ENCODE measurements at places on chromosomes 1 and 21. TPM values are rescaled to one million over a fixed set of nuclear protein-coding genes. Genes with fewer than 3 reads are reported as not detected.

DNA sequence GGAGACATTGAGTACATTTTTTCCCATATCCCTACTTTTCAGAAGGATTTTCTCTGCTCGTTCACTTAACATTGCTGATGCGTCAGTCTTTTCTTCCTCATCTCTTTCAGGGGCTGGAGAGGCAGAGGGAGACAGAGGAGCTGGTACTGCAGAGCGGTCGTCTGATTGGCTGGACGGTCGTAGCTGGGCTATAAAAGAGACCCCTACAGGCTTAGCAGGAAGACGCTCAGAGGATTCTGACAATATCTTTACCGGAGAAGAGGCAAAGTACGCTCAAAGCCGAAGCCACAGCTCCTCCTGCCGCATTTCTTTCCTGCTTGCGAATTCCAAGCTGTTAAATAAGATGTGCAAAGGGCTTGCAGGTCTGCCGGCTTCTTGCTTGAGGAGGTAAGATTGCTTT is at the start of gene RGS4:
RGS4 (plus strand) TSS at position 220 of the 400 bp plus-strand sequence; CDS start at position 344, 124 bp downstream.
- DNase-seq: no peak

HTR6 gene
- not detected for total RNA-seq

GRCh38 chr1:107273515-107273914 is 132.7 kb downstream of the NTNG1 start:
- no peak for DNase-seq

DNA sequence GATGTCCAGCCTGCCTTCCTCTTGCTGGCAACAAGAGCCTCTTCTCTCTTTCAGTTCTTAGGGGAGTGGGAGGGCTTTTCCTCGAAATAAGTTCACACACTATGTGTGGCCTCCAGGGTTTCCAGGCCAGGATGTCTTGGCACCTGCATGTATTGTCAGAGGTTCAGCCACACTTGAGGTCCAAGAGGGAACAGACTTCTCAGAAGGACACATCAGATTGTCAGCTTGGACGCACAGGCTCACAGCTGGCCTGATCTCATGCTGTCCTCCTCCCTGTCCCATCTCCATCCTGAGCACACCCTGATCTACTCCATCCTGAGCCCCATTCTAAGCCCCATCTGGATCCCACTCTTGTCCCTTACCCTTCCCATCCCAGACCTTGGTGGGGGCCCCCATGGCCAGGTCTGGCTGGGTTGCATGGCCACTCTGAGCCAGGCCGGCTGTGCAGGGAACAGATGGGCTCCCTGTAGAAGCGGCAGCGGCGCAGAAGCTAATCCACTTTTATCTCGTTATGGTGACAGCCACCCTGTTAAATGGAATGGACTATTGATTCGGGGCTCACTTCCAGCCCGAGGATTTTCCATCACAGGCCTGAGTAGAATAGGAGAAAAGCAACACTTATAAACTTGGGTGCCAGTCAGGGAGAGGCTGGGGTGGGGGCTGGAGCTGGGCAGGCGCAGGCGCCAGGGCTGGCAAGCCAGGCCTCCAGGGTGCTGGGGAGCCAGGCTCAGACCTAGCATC is 85.1 kb upstream of the CSF3R start:
- DNase-seq: no peak

DNA sequence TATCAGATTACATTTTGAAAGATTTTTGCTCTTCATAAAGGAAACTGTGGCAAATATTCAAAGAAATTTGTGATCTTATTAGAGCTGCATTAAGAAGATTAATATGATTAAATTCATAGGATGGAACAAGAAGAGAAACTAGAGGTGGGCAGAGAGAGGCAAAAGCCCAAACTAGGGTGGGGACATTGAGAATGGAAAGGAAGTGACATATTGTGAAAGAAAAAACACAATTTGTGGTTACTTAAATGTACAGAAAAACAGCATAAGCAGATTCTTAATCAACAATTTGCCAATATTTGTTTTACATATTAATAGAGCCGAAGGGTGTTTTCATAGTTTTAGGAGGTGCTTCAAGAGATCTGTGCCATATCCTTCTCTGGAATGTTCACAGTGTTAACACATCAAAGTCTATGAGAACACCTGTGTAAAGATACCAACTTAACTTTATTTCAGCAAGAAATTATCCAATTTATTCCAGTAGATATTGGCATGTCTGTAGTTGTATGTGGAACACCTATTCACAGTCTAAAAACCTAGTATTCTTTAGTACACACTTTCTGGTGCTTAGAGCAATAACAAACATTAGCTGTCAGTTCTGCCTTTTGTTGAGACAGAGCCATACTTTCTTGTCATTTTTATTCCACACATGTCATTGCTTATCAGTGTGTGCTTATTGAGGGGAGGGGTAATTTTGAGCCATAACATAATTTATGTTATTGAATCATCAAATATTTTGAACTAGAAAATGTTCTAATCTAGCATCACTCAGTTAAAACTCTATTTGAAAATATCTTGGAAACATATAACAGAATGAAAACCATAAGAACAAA is 401.5 kb downstream of the PTPRC start:
- no peak for DNase-seq

DNA sequence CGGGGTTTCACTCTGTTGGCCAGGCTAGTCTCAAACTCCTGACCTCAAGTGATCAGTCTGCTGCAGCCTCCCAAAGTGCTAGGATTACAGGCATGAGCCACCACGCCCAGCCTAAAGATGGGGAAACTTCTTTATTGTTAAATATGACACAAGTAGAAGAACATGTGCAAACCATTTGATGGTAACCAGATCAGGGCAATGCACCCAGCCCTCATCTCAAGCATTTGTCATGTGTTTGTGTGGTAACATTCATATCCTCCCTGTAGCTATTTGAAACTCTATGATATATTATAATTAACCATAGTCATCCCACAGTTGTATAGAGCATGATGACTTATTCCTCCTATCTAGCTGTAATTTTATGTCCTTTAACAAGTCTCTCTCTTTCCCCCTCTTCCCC is 119.5 kb upstream of the TMPRSS2 start:
- no peak for DNase-seq

- DNase-seq: no peak
Observed at GRCh38 chr1:226443033-226443432, 35.1 kb upstream of the PARP1 start.

Measured in lower leg skin (tissue), 4 donors.